ENCODE measurements at places on chromosomes 16 and 17. TPM values are rescaled to one million over a fixed set of nuclear protein-coding genes. Genes with fewer than 3 reads are reported as not detected.

GRCh38 chr16:83233153-83233552 lies 574.6 kb upstream of the HSBP1 start:
- DNase-seq, result no peak

Gene DDX19B
- 23.9 TPM for total RNA-seq

Gene NGFR
- 10.3 TPM for total RNA-seq

DNA sequence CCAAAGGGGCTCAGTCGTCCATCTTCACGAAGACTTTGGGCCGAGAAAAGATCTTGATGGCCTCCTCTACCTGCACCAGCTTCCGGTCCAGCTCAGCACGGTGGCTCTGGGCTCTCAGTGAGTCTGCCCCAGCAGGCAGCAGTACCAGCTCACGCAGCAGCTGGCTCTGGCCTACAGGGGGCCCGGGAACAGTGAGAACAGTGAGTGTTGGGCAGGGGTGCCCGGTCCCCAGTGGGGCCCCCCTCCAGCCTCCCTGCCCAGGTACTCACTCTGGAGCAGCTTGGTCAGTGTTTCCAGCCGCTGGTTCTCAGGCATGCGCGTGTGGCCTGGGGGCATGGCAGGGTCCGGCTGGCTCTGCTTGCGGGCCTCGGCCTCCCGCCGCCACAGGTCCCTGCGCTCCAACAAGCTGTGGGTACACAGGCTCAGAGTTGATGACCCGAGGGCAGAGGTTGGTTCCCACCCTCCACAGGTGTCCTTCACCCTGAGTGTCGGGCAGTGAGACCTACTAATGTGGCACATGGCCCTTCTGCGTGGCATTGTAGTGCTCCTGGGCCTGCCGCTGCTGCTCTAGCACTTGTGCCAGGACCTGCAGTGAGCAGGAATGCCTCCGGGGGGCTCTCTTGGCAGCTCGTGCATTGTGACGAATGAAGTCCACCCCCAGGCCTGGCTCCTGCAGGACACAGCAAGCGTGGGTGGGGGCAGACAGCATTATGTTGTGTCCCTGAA lies 2.6 kb downstream of the PARD6A start:
- no peak for DNase-seq

Gene KRTAP2-1
- not detected for total RNA-seq

GRCh38 chr17:42107597-42108576 lies 4.6 kb downstream of the DHX58 start:
- peak; percentile 78 for DNase-seq

Gene HES7
- 0.78 TPM for total RNA-seq

Gene PRCD
- 4.3 TPM for total RNA-seq
